ENCODE measurements at places on chromosomes 3 and 15. TPM values are rescaled to one million over a fixed set of nuclear protein-coding genes. Genes with fewer than 3 reads are reported as not detected.

Gene ACTC1
- not detected for total RNA-seq

Gene NR2E3
- total RNA-seq: not detected

Gene SLC2A2
- not detected for total RNA-seq

Gene STAC
- not detected for total RNA-seq

Gene RTP4
- 3.6 TPM for total RNA-seq

Gene PCSK6
- total RNA-seq: 2.1 TPM

Gene TM4SF18
- not detected for total RNA-seq

Gene ZNF502
- total RNA-seq: 1.5 TPM

Gene ITPKA
- 1.2 TPM for total RNA-seq

Gene CPNE9
- 0.11 TPM for total RNA-seq

Gene GREM1
- not detected for total RNA-seq

Data from activated naive CD4-positive, alpha-beta T cell treated with anti-CD3 and anti-CD28 coated beads, Interleukin-2, amount 50 U/mL, for 72 hours (primary cell).